Cardiac fibroblast (primary cell): ENCODE measurements at places on chromosomes 5 and 9.

DNA sequence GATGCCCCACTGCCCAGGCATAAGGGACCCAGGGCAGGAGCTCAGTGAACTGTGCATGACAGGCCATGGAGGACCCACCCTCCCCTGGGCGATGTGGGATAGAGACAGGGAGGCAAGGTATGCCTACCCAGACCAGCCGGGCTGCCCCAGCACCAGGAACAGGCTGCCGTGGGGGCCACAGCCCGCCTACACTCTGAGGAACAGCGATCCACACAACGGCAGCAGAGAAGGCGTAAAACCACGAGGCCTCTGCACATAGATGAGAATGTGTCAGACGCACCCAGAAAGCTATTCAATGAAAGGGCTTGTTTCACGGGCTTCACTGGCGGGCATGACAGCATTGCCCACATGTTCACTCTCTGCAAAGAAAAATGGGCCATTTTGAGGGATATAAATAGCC lies 49.5 kb downstream of the SEMA4D start:
- no peak for DNase-seq

DNA sequence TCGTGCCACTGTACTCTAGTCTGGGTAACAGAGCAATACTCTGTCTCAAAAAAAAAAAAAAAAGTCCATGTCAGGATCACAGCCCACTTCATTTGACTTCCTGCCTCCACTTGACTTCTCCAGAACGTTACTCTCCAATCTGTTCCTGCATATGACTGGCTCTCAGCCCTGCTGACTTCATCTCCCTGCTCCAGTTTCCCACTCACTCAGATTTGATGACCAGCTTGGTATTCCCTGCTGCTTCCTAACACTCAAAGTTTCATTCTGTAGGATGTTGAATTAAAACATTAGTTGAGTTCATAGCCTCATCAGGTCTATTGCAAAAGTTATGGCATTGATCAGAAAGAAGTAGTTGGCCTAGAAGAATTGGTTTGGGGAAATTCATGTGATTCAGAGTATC lies 52.3 kb downstream of the UGCG start:
- DNase-seq, result no peak

DNA sequence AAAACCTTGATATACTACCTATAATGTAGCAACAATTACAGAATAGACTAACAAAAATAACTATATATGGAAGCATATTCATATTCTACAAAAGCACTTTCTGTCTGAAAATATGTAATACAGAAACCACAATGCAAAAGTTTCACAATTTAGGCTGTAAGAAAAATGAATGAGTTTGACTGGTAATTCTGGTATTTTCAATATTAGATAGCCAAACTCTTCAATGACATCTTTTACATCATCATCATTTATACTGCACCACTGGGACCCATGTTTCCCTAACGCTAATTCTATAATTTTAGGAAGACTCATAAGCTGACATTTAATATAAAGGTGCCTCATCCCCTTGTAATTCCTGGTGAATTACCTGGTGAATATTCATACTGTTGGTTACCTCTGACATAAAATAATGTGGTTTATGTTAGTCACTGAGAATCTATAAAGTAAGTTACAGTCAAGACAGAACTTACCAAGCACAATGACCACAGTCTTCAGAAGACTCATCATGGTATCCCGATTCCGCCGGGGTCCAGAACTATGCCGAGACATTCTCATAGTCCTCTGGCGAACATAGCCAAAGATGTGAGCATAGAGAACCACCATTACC lies 97.2 kb downstream of the LPAR1 start:
- no peak for DNase-seq

DNA sequence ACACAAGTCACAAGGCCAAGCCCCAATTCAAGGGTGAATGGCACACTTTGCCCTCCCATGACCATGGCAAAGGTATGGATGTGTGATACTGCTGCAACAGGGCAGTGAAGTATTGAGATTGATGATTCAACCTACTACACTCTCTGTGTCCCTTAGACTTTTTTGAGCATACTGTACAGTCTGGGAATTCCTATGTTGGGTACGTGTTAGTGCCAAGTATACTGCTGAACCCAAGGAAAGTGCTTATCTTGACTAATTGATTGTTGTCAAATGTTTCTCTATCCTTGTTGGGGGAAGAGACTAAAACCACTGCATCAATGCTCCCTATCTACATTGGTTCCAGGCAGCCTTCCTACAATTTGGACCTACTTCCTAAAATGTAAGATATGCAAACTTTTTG lies 93.7 kb downstream of the NDFIP1 start:
- DNase-seq, result peak; percentile 34

- no peak for DNase-seq
These were observed 5.5 kb downstream of the ADAMTSL1 start for GRCh38 chr9:18479405-18479804.

GRCh38 chr9:37508834-37509206 lies 23.1 kb downstream of the POLR1E start:
- DNase-seq, result no peak

DNA sequence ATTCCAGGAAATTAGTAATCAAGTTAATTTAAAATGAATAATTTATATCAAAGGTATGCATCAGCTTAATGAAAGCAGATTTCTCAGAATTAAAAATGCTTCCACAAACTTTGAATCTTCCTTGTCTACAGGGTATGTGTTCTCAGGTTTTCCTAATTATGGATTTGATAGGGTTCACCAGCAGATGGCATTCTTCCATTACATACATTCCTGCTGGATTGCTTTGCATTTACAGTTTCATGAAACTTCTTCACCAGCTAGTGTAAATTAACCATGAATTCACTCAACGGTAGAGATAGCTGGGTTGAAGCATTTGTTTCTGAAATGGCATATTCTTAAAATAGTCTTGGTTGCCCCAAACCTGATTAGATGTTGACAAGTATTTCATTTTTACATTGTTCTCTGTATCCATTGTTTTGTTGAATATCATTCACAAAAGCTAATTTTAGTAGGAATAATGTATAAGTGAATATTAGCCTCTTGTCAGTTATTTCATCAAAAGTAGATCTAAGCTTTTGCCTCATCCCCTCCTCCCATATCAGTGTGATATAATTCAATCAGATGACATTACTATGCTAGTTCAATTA lies 68.7 kb upstream of the WDR41 start:
- DNase-seq, result peak; percentile 68

DNA sequence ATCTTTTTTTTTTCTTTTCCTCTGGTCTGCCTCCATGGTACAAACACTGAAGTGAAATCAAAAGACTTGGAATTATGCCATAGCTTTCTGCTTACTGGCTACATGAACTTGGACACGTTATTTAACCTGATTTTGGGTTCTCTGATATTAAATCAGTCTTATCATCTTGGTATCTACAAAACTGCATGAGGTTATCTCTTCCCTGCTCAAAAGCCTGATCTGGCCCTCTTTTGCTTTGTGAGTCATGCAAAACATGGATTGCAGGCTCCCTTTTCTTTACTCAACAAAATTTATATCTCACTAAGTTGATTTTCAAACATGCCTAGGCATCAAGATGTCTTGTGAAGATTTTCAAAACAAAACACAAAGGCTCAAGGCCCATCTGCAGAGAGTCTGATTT lies 45.9 kb upstream of the FST start:
- DNase-seq, result no peak

DNA sequence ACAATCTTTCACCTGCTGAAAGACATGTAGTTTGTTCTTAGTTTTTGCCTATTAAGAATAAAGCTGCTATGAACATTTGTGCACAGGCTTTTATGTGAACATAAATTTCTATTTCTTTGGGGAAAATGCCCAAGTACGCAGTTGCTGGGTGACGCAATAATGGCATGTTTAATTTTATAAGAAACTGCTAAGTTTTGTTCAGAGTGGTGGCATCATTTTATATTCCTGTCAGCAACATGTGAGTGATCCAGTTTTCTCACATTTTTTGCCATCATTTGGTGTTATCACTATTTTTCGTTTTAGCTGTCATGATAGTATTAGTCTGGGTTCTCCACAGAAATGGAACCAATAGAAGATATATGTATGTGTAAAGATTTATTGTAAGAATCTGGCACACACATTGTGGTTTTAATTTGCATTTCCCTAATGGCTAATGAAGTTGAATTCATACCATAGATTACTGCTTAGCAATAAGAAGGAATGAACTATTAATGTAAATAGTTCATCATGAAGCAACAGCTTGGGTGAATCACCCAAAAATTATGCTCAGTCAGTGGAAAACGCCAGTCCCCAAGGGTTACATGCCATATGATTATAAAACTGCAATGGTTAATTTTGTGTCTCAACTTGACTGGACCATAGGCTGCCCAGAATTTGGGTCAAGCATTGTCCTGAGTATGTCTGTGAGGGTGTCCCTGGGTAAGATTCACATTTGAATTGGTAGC lies 358.6 kb downstream of the MSX2 start:
- DNase-seq, result no peak

- peak; percentile 44 for DNase-seq
These were observed 527 bp downstream of the MEF2C start for GRCh38 chr5:88882276-88883038.

- no peak for DNase-seq
These were observed 1048.1 kb upstream of the ACO1 start for GRCh38 chr9:31336386-31336785.
